T-helper 2 cell treated with Interferon-gamma antibody and Interleukin-4, amounts not matched to agents 100 ng/mL and 5 ng/mL, for 36 hours (primary cell): ENCODE measurements at places on chromosomes 7 and 10. TPM values are rescaled to one million over a fixed set of nuclear protein-coding genes. Genes with fewer than 3 reads are reported as not detected.

OIT3 gene
- 0.11 TPM in 1 of 2 replicates, not detected in the other for total RNA-seq

FAM13C gene
- not detected in 2 replicates for total RNA-seq

AKR1C4 gene
- not detected in 2 replicates for total RNA-seq

DIP2C gene
- 2.5 and 2.7 TPM in 2 replicates for total RNA-seq

NOC3L gene
- total RNA-seq = 26.2 and 27.2 TPM in 2 replicates

PNLIPRP3 gene
- total RNA-seq = not detected in 2 replicates

LRRC27 gene
- total RNA-seq = 5.4 and 6.3 TPM in 2 replicates
